HepG2 (cell line): ENCODE measurements at places on chromosomes 13 and 19.

- no peak for DNase-seq
Observed at GRCh38 chr13:24050796-24051715, 109.5 kb upstream of the SPATA13 start.

- DNase-seq: no peak
Observed at GRCh38 chr13:78192716-78193115, 274.1 kb upstream of the EDNRB start.

DNA sequence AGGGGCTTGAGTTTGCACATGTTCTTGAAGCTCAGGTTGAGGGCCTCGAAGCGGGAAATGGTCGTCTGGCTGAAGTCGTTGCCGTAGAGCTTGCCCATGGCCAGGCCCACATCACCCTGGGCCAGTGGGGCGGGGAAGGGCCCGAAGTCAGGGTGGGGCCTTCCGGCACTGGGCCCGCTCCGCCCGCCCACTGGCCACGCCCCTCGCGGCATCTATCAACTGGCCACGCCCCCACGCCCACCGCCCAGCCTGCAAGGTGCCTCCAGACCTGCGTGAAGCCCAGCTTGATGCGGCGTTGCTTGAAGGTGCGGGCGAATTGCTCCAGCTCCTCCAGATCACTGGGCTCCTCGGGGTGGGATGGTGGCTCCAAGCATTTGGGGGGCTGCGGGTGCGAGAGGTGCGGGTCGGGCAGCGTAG is 19.9 kb downstream of the ZNF574 start:
- no peak for DNase-seq

DNA sequence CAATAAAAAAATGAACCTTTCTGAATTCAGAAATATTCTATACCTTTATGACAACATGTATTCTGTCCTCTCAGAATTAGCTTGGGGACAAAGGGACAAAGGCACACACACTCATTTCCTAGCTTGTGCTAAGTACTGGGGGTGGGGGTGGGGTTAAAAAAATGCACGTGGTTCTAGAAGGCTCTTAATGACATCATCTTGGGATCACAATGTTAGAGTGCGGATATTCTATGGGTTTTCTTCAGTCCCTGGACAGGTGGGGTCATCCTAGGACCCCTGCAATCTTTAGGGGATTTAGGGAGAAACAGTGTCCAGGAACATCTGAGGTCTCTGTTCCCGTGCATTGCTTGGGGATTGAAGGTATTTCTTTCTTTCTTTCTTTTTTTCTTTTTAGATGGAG is 21.8 kb downstream of the GATAD2A start:
- no peak for DNase-seq

GRCh38 chr13:95713651-95714050 is 36.7 kb downstream of the DNAJC3 start:
- DNase-seq: no peak

DNA sequence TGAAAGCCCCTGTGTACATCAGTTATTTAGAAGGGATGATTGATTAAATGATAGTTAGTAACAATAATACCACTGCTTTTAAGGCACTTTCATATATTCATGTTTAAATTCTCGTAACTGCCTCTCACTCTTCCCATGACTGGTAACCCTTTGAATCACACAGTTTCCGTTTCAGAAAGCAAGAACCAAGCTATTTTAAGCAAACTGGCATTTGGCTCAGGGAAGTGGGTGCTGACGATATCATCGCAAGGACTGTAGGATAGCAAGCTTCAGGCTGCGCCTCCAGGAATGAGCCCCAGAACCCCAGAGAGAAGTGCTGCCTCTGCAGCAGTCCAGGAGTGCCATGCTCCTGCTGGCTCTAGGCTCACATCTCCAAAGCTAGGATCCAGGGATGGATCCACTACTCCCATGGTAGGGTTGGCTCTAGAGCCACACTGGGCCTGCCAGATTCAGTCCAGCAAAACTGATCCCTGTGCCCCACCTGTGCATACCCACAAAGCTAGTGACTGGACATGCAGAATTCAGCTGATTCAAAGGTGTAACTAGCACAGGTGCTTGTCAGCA is 313.5 kb downstream of the SLC7A1 start:
- no peak for DNase-seq
